ENCODE measurements at places on chromosomes 12 and 14.

- no peak for DNase-seq
Measured at GRCh38 chr12:59472273-59472672, 123.6 kb upstream of the SLC16A7 start.

DNA sequence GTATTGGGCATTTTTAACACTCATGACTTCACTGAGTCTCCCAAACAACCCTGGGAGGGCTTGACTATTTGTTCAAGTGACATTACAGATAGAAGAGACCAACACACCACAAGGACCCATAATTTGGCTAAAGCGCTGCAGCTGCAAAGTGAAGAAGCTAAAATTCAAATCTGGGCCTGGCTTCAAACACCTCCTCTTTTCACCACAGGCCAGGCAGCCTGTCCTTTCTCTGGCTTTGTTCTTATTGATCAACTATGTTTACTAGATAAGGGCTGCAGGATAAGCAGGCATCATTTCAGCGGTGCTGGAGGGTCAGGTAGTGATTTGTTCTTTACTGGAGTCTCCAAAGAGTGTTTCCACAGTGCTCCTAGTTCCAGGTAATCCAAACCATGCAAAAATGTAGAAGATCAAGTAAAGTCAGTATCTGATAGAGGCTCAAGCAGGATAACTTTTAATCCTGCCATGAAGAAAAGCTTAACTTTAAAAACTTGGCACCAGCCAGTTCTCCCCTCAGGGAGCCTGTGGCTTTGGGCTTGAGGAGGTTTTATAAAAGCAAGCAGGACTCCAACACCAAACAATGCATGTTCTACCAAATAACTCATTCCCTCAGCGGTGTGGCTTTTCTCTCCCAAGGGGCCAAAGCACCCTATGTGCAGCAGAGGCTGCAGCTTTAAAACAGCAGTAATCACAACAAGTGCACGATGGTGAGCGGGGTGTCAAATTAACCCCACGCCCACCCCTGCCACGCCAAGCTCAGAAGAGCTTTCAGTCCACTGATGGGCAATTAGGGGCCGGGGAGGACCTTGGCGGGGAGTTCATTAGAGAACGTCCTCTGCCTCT is 16.8 kb downstream of the CLMN start:
- DNase-seq = no peak

- no peak for DNase-seq
Measured at GRCh38 chr14:34211732-34212131, 250.3 kb downstream of the SPTSSA start.

- DNase-seq = no peak
Measured at GRCh38 chr12:44286336-44286735, 450.5 kb downstream of the TMEM117 start.

GRCh38 chr12:19778172-19778571 is 338.9 kb downstream of the AEBP2 start:
- no peak for DNase-seq

DNA sequence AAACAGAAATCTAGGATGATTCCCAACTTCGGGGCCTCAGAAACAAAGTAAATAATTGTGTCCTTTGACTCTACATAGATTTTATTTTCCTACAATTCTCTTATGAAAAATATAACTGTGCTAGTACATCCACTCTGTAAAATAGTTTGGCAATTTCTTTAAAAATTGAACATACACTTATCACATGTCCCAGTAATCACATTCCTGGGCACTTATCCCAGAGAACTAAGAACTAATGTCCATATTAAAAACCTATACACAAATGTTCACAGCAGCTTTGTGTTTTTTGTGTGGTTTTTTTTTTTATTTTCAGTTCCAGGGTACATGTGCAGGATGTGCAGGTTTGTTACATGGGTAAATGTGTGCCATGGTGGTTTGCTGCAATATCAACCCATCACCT is 99.0 kb downstream of the KCNH5 start:
- DNase-seq = no peak

DNA sequence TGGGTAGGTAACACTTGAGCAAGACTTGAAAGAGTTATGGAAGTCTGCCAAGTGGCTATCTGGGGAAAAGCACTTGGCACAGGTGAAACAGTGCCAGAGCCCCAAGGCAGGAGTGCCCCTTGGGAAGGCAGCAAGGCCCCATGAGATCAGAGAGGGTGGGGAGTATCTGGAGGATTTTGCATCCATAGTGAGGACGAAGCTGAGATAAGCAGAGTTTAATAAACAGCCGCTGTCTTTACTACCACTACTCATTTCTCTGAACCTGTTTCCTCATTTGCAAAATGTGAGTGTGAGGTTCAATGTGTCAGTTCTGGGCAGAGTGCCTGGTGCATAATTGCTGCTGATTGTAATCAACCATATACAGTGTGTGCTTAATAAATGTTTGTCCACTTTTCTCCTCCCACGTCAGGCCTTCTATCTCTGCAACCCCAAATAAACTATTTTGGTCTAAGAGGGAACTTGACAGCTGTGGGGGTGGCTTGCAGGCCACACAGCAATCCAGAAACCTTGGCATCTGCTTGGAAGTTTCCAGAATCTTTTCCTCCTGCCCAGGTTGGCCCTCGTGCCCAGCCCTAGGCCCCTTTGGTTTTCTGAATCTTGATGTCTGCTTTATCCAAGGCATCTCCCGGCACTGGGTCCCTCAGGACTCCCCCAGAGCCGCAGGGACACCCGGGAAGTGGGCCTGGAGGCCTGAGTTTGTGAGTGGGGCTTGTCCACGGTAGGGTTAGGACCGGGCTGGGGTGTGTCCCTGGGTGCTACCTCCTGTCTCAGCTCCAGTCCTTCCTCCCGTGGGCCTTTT is 4.5 kb downstream of the ABCB9 start:
- no peak for DNase-seq

- DNase-seq = no peak
Measured at GRCh38 chr12:112236386-112236785, 111.0 kb downstream of the TRAFD1 start.

DNA sequence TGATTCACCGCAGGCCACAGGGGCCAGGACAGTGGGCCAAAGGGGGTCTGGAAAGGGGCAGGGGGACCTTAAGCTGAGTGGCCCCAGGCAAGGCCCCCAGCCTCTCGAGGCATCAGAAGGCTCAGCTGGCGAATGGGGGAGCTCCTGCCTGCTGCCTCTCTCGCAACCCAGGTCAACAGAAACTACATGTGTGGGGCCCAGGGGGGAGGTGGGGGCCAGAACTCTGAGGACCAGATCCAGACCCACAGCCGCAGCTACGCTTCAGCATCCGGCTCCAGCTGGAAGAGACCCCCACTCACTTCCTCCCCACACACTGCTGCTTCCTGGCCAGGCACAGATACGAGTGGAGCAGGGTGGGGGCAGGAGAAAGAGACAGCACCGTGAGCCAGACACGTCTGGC is 46.5 kb downstream of the NCOR2 start:
- no peak for DNase-seq

DNA sequence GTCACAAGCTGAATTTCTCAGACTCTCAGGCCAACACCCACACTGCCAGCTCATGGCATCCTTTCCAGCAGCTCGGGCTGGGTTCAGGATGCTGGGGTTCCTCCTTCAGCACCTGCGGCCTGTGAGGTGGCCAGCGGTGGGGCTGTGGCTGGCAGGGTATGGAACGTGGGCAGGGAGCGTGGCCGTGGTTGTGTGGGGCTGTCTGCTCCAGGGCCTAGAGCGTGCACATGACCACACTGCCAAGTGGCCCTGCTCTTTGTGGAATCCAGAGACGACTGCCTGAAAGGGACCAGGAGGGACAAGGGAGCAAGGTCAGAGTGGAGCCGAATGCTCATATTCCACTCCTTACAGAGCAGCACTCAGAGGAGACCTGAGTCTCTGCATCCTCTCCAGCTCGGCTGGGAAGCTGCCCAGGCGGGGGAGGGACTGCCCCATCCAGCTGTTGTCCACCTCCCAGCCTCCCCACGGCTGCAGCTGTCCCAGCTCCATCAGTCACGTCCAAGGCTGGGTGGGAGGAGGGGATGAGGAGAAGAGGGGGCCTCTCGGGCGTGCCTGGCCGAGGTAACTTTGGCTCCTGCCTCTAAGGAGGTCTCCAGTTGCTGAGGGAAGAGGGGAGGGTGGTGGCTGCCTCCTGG is 71.3 kb downstream of the TSPAN9 start:
- DNase-seq = no peak

DNA sequence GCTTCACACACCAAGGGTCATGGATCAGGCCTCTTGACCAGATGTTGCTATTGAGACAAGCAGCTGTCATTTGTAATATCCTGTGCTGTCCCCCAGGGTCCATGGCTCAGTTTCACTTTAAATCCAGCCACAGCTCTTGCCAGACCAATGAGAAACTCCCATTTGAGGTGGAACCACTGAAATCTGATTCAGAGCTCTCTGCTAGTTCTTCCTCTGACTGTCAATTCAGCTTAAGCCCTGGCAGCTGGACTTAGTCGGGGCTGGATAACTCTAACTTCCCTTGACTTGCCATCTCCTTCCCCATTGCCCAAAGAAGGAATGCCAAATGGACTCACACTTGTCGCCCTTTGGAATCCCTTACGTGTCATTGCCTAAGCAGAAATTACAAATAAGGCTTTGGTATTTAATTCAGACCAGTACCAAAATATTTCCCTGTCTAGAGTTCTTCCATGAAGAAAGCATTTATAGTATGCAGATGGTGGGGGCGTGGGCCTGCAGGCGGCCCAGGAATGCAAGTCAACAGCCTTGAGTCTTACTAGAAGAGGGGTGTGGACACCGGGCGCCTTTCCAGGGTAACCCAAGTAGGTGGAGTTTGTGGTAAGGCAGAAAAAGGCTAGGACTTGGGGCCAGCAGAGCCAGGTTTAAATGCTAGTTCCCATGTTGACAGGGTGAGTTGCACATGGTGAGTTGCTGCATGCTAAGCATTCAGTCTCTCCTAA is 96.9 kb upstream of the TMPO start:
- no peak for DNase-seq

DNA sequence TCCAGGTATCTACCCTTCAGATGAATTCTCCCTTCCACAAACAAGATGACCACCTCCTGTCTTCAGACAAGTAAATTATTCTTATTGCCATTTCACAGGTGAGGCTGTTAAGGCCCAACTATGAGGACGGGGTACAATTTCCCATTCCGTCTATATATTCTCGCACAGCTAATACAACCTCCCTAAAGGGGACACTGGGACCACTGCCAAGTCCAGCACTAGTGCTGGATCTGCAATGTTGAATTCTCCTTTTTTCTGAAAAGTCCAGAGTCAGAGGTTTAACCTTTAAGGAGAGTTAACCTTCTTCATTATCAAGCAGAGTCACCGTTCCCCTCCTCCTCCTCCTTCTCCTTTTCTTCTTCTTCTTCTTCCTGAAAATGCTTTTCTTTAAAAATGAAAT is 130.4 kb upstream of the PARP11 start:
- no peak for DNase-seq

- peak; percentile 27 for DNase-seq
Measured at GRCh38 chr12:6180268-6181051, 19.7 kb upstream of the CD9 start.

DNA sequence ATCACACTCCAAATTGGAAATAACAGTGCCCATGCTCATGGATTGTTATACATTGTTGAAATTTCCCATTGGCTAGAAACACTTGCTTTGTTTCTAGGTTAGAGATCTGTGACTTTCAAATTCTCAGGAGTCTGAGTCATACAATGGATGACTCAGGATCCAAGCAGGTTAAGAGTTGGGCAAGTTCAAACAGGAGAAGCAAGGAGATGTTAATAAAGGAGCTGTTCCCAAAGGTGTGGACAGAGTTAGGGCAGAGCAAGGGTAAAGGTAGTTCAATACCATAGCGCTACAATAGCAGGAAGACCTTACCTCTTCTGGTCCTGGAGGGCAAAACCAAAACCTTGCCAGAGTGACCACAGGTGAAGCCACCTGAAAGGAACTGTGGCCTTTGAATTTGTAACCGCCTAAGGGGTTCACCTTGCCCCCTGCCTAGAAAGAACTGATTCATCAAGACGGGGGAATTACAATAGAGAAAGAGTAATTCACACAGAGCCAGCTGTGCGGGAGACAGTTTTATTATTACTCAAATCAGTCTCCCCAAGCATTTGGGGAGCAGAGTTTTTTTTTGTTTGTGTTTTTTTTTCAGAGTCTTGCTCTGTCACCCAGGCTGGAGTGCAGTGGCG is 4.2 kb upstream of the AMN1 start:
- DNase-seq = no peak

DNA sequence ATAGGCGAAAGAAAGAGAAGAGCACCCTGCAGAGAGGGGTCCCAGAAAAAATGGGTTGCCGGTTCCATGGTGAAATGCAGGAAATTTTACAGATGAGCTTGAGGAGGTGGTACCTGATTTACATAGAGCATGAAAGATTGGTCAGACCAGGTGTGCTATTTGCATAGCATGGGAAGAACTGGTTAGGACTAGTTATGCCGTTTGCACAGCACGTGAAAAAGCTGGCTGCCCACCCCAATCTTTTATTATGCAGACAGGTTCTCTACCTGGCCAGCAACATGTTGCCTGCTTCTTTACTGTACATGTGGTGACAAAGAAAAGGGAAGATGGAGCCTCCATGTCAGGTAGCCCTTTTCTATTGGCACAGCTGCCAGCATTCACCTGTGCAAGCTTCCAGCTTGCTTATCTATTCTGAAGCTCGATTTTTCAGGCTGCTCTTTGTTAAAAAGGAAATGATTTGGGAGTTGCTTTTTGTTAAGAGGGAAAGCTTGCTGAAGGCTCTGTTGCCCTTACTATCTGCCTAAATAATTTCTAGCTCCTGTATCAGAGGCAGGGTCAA is 62.9 kb upstream of the ELK3 start:
- DNase-seq = no peak

GRCh38 chr12:88782351-88782750 is 202.1 kb upstream of the KITLG start:
- DNase-seq = no peak

DNA sequence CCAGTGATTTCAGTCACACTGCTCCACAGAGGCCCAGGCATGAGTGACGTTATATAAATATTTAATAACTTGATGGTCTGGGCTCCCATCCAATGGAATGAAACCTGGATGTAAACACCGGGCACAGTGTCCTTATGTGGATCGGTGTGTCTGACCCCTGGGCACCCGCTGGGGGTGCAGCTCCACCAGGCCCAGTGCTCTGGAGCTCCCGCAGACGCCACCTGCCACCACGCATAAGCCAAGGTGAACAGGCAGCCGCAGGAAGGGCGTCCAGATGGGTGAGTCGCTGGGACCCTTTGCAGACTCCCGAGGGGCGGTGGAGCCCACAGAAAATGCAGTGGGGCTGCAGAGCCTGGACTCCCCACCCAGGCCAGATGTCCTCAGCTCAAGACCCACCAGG is 121.6 kb downstream of the SCARB1 start:
- DNase-seq = peak; percentile 39

DNA sequence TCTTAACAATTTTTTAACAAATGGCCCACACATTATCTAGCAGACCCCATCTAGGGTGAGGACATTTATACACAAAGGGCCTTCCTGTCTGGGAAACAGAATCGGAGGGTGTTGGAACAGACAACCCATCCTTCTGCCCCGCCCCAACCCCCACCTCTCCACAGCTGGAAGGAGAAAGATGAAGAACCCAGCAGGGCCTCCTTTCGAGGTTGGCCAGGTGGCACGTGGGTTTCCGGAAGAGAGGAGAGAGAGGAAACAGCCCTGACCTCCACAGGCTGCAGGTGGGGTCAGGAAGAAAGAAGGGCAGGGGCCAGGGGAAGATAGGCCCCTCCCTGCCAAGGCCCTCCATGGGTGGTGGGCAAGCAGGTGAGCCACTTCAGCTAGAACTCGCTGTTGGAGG is 57.2 kb downstream of the LRRC74A start:
- DNase-seq = no peak

- DNase-seq = no peak
Measured at GRCh38 chr12:2277492-2278155, 224.8 kb downstream of the CACNA1C start.

All from NCI-H1694 treated with DMSO at 0.1 percent for 48 hours (cell line).